ENCODE measurements at places on chromosomes 2 and 18. TPM values are rescaled to one million over a fixed set of nuclear protein-coding genes. Genes with fewer than 3 reads are reported as not detected.

Gene GULP1
- polyA plus RNA-seq = 19.5 TPM

- no peak for DNase-seq
These were observed 601.4 kb downstream of the ZEB2 start for GRCh38 chr2:143918465-143918989.

GRCh38 chr2:233854241-233854981 is at the start of gene HJURP:
Gene HJURP, minus strand, starts transcription at chr2:233854535. Its CDS starts 35 bp downstream, at chr2:233854500.
- DNase-seq = peak; percentile 89

Gene LIMS2
- polyA plus RNA-seq = 41.3 TPM

DNA sequence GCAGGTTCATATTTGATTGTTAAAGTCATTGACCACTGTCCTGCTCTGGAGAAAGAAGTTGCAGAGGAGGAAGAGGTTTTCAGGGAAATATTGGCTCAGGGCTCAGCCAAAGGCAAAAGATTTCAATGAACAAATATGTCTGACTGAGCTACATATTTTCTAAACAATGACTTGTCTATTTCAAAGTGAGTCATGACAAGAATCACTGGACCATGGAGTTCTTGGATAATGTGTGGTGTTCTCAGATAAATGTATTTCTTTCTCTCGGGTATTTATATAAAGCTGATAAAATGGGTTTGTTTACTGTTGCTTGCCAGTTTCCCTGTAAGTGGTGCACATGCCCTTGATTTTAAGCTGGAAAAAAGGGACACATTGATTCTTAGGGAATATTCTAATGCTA is 34.3 kb upstream of the RMP24 start:
- no peak for DNase-seq

DNA sequence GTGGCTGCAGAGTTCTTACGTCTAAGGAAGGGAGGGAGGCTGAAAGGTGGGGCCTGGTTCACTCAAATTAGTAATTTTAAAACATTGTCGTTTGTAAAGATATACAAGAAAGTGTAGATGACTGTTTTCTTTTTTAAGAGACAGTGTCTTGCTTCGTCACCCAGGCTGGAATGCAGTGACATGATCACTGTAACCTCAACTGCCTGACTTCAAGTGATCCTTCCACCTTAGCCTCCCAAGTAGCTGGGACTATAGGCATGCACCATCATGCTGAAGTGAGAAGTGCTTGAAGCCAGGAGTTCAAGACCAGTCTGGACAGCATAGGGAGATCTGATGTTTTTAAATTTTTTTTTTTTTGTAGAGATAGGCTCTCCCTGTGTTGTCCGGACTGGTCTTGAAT is 52.9 kb downstream of the HNRNPLL start:
- no peak for DNase-seq
